HEK293T (cell line): ENCODE measurements at places on chromosomes 2 and 18.

GRCh38 chr2:219782737-219783348 is 155.4 kb downstream of the SLC4A3 start:
- DNase-seq = no peak

DNA sequence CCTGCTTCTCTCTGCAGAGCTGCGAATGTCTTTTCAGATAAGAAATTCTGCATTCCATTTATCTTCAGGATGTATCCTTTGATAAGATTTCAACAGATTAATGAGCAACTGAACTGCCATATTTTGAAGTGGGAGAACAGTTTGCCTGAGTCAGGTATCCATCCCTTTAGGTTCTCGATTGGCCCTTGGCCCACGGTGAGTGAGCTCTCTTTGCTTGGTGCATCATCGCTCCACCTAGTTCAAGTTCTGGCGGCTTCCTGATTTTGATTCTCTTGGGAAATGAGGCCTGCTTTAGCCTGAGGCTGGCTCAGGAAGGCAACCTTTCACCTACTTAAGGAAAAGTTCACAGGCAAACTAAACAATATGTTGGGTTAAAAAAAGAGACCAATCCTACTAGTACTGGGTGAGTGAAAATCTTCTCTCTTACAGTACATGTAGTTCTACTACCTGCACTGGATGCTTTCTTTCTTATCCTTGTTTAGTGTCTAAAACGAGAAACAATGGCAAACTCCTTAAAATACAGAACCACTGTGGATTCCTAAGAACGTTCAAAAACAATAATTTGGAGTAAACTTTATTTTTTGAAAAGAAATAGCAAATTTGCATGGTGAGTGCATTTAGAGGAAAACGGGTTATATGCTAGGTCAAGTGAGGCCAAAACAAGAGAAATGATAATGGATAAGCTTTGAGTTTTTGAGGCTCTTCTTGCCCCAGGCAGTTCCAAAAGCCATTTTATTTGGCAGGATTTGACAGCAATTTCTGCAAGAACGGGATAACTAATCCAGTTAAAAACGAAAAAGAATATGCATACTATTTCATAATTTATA is 837 bp upstream of the ACSL3 start:
- DNase-seq = peak; percentile 34

DNA sequence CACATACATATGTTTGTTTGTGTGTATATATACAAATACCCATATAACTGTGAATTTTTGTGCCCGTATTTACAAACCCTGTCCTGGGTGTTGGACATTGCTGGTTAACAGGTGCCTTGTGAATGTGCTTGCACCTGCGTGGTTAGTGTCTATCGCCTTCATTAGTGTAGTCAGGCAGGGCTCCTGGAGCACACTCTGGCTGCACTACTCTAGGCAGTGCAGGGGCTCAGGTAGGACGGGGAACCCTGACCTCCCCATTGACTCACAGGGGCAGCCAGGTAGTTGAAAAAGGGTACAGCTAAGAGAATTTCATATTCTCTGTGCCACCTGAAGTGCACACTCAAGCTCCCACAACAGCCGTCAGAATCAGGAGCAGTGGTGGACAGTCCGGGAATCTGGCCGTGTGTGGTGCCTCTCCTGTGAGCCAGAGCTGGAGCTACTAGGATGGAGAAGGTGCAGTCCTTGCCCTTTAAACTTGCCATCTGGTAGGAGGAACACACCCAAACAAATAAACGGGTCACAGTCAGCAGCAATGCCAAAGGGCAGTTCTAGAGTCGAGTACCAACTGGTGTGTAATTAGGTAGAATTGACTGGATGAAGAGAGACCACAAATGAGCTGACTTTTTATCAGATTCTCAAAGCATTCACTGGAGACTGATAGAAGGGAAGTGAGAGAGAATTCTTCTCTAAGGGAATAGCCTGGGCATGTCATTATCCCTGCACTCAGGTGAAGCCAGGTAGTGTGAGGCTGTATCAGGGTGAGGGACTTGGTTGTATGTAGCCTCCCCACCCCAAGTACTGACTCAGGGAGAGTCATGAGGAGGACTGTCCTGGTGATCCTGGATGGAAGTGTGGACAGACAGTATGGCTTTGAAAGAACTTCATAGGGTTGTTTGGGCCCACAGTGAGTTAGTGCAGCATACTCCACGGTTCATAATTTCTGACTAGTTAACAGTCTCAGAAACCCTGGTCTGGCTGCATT is 44.1 kb downstream of the FARP2 start:
- DNase-seq = no peak

DNA sequence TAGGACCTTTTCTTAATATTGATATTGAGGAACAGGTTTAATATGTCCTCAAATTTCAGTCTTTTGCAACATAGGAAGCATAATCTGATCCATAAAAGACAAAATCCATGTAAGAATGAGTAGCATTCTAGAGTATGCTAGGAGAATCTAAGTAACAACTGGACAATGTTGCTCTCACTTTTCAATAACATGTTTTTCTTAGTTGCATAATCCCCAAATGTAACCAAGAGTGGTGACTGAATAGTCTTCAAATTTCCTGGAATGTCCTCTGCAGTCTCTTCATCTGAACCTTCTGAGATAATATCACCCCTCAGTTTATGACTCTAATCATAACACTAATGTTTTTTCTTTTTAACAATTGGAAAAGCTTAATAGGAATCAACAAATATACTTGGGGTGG is 110.0 kb upstream of the ZEB2 start:
- DNase-seq = no peak

- DNase-seq = no peak
Observed at GRCh38 chr18:51054764-51055163, 24.8 kb downstream of the SMAD4 start.

DNA sequence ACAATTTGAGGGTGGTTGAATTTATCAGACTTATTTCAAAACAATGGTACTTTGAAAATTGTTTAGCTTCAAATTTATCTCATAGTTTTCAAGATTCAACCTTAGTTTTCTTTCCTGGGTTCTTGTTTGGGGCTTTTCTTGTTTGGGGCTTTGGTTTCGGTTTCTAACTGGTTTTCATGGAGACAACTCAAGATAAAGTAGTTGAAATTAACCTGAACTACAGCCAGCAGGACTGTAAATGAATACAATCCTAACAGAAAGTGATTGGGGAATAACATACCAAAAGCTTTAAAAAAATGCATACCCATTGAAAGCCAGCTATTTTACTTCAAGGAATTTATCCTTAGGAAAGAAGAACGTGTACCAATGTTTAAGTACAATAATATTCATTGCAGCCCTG is 133.5 kb upstream of the SLC14A2 start:
- DNase-seq = no peak
